ENCODE measurements at places on chromosomes 3 and 15. TPM values are rescaled to one million over a fixed set of nuclear protein-coding genes. Genes with fewer than 3 reads are reported as not detected.
A peak's percentile ranks its signal among the peaks of the same experiment; 100 is the strongest.

CLDN16 gene
- total RNA-seq: not detected

CPN2 gene
- total RNA-seq: not detected

VILL gene
- total RNA-seq: 7.9 TPM

PPIP5K1 gene
- total RNA-seq: 9.9 TPM

FBXL2 gene
- total RNA-seq: 14.0 TPM

PAK2 gene
- total RNA-seq: 44.5 TPM

LRRC58 gene
- total RNA-seq: 23.9 TPM

TMEM41A gene
- 22.5 TPM for total RNA-seq

GAP43 gene
- total RNA-seq: 0.16 TPM

TTLL13 gene
- total RNA-seq: not detected

ITPKA gene
- 6.2 TPM for total RNA-seq

WDR93 gene
- not detected for total RNA-seq

NEIL1 gene
- total RNA-seq: 5.8 TPM

SLC38A3 gene
- 42.7 TPM for total RNA-seq

USP50 gene
- not detected for total RNA-seq

SLC2A2 gene
- not detected for total RNA-seq

DNA sequence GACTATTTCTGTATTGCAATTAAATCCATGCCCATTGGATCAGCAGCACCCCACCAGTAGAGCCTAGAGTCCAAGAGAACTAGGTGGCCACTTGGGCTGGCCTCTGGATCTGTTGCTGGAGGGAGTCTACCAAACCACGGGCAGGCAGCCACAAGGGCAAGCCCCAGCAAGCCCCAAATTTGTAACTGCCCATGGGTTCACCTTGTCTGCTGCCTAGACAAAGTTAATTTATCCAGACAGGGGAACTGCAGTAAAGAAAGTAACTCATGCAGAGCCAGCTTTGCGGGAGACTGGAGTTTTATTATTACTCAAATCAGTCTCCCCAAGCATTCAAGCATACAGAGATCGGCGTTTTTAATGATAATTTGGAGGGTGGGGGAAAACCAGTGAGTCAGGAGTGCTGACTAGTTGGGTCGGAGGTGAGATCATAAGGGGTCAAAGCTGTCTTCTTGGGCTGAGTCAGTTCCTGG lies 74.0 kb upstream of the TERB2 start:
- no peak for DNase-seq

GRCh38 chr15:63381301-63382204 lies at the start of gene CA12:
Gene CA12 (minus strand): TSS chr15:63381846. CDS start chr15:63381720, 126 bp downstream.
- DNase-seq: no peak

DNA sequence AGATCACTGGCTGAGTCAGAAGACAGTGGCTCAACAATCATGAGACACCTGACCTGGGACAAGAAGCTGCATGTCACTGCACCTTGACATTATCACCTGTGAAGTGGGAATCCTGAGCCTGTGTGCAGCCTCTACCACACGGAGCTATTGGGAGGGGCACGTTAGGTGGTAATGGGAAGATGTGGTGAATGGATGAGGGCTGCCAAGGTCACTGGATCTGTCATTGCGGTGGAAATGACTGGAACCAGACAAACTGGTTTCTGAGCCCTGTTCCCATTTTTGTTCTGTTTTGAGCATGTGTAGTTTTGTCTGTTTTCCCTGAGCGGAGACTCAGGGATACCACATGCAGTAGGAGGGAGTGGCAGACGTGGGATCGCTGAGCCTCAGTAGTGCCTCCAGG lies 235.5 kb downstream of the OPA1 start:
- no peak for DNase-seq

DNA sequence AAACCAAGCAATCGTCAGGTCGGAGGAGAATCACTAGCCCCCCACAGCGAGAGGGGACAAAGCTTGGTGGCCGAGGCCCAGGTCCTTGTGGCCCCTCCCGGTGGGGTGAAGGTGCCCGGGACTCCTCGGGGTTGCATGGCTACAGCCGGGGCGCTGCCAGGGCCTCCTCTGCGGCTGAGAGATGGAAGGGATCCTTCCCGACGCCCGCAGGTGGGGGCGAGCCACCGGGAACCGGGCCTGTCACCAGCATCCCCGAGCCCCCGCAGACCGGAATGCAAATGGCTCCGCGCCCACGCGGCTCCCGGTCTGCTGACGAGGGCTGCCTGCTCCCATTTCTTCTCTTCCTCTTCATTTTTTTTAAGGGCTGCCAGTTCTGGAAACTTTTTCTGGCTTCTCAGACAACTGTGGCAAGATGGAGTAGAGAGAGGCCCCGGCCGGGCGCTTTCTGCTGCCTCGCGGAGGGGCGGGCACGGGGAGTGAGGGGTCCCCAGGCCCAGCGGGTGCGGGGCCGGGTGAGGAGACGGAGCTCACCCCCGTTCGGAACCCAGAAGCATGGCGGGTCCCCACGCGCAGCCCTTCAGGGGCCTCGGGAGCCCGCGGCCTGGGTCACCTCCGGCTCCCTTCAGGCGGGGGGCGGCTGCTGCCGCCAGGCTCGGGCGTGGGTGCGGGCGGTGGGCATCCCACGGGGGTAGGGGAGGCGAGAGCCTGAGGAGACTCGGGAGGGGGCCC lies 27.5 kb downstream of the MELTF start:
- DNase-seq: no peak

DNA sequence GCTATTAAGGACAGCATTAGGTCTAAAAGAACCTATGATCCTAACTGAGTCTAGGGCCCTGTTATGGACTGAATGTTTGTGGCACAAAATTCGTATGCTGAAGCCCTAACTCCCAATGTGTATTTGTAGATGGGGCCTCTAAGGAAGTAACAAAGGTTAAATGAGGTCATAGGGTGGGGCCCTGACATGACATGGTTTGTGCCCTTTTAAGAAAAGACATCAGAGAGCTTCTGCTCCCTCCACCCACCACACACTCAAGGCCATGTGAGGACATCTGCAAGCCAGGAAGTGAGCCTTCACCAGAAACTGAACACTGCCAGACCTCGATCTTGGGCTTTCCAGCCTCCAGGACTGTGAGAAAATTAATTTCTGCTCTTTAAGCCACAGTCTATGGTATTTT lies 49.2 kb downstream of the PHC3 start:
- peak; percentile 21 for DNase-seq

GRCh38 chr3:190701096-190701532 lies 161.4 kb downstream of the GMNC start:
- DNase-seq: peak; percentile 78

DNA sequence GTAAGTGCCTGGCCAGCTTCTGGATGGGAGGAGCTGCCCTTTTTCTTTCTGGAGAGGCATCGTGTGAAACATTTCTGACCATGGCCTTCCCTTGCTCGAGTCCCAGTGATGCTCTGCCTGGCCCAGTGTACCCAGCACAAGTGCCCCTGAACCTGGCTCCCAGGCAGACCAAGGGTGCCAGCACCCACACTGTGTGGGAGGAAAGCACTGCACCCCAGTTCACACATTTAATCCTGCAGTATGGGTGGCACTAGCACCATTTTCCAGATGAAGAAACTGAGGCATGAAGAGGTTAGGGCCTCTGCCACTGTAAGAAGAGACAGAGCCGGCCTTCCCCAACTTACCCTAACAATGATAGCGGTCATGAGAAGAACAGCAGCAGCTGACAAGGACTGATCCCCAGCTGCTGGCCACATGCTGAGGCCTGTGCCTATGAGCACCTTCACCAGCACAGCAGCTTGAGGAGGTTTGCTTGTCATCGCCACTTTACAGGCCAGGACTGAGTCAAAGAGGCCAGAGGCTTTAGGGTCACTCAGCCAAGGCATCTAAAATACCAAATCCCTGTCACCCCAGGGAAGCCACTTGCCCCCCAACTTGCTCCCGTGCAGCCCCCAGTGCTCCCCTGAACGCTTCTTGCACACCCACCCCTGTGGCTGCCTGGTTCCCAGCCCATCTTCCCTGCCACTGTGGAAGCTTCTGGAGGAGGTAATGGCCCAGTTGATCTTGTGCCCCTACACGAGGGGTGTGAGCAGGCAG lies 15.0 kb downstream of the PRR23E start:
- peak; percentile 8 for DNase-seq

DNA sequence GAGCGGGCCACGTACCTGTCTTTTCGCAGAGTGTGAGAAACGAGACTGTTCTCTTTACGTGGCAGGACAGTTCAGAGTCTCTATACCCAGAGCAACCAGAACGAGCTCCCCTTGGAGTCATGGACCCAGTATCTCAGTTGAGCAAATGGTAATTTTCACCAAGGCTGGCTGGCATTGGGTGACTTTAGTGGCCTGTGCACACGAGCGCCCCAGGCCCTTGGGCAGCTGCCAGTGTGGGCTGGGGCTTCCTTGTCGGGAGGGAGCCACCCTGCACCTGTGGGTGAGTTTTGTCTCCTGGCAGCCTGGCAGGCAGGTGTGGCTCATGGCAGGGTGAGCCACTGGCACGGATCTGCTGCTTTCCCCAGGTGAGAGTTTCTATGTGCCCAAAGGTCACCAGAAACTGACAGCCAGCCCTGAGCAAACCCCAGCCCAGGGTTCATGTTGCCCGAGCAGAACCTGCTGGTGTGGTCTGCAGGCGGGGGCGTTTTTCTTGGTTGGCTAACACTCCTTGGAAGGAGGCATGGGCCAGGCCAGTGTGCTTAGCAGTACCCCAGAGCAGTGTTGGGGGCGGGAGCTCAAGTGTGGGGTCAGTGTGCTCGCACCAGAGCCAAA lies 135.0 kb downstream of the TJP1 start:
- no peak for DNase-seq

- no peak for DNase-seq
These were observed 97.7 kb downstream of the CNTN6 start for GRCh38 chr3:1190569-1190968.

DNA sequence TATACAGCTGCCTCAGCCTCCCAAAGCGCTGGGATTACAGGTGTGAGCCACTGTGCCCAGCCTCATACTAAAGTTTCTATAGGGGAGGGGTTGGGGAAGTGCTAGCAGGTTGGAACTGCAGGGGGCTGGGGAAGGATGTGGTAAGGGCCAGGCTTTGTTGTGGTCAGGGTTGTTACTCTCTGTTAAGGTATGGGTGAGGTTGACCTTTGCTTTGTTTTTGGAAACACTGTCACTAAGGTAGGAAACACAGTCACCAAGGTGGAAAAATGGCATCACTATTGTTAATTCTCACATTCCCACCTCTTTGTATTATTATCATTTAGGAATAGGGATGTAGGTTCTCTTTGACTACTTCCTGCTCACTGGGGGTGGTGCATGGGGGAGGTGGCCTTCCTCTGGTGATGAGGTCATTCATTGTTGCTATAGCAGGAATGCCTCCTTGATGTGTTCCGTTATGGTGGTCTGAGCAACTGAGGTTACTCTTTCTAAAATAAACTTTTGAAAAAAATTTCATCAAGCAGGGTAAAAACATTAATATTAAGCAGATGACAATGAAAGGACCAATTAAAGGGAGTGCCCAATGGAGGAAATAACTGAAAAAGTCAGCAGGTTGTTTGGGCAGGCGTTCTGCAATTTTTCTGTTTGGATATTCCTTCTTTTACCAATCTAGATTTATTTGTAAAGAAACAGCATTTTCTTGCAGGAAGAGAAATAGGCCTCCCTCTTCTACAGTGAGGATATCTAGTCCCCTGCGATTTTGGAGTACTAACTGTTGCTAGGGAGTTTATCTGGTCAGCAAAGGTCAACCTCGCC lies 150.5 kb downstream of the WDR76 start:
- no peak for DNase-seq

- DNase-seq: no peak
These were observed 507.6 kb downstream of the FHIT start for GRCh38 chr3:60743631-60744164.

GRCh38 chr3:111548092-111548491 lies 6.1 kb downstream of the CD96 start:
- no peak for DNase-seq

DNA sequence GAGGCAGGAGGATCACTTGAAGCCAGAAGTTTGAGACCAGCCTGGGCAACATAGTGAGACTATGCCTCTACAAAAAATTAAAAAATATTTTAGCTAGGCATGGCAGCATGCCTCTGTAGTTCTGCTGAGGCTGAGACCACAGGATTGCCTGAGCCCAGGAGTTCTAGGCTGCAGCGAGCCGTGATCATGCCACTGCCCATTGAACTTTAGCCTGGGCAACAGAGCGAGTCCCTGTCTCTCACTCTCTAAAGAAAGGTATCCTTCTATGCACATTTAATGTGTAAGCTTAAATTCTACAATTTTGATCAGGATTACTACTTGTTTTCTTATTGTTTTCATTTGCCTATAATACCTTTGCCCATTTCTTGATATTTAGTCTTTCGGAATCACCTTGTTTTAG lies 26.8 kb downstream of the GALK2 start:
- no peak for DNase-seq

GRCh38 chr3:65196663-65197062 lies 508.9 kb upstream of the ADAMTS9 start:
- DNase-seq: no peak

- no peak for DNase-seq
These were observed 3.9 kb downstream of the MST1R start for GRCh38 chr3:49899815-49900214.

DNA sequence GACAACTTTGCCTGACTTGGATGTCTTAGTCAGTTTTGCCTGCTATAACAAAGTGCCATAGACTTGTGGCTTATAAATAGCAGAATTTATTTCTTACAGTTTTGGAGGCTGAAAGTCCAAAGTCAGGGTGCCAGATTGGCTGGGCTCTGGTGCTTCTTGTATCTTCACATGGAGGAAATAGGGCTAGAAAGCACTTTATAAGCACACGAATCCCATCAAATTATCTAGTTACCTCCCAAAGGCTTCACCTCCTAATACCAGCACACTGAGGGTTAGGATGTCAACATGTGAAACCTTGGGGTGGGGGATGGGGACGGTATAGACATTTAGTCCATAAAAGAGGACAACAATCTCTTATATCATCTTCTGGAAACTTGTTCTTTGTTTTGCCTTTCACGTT lies 116.8 kb downstream of the SQOR start:
- DNase-seq: no peak

- DNase-seq: no peak
These were observed 67.7 kb downstream of the MGLL start for GRCh38 chr3:127754411-127755304.

DNA sequence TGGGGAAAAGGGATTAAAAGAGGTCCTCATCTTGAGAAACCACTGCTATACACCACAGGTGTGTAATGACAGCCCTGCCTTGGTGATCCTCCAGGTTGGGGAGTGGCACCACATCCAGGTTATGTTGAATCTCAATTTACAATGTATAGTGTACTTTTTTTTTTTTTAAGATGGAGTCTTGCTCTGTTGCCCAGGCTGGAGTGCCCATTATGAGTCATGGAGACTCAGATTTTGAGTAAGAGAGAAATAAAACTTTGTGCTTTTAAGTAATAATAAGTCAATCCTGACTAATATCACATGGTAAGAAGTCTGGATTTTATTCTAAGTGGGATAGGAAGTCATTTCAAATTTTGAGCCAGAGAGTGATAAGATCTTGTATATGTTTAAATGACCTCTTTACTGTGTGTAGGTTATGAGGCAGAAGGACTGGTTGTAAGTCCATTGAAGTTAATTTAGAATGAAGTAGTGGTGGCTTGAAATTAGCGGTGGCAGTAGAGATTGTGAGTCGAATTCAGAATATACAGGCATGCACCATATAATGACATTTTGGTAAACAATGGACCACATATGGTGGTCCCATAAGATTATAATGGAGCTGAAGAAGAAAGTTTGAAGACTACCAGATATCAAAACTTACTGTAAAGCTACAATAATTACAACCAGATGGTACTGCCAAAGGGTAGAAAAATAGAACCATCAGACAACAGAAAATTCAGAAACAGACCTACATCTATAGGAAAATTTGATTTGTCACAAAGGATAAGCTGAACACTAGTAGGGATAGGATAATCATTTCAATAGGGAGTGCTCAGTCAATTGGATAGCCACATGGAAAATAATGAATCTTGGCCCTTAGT lies 20.7 kb downstream of the POPDC2 start:
- DNase-seq: no peak

- no peak for DNase-seq
These were observed 6.4 kb downstream of the PSTPIP1 start for GRCh38 chr15:77001351-77001750.

- DNase-seq: peak; percentile 63
These were observed 33.9 kb downstream of the PFN2 start for GRCh38 chr3:149936812-149937230.

Data from myocyte (in vitro differentiated cells).